ENCODE measurements at places on chromosomes 1 and 21.

- DNase-seq = no peak
Observed at GRCh38 chr1:151222130-151222529, 23.8 kb downstream of the PIP5K1A start.

GRCh38 chr1:205597691-205598314 is 34.0 kb downstream of the ELK4 start:
- no peak for DNase-seq

DNA sequence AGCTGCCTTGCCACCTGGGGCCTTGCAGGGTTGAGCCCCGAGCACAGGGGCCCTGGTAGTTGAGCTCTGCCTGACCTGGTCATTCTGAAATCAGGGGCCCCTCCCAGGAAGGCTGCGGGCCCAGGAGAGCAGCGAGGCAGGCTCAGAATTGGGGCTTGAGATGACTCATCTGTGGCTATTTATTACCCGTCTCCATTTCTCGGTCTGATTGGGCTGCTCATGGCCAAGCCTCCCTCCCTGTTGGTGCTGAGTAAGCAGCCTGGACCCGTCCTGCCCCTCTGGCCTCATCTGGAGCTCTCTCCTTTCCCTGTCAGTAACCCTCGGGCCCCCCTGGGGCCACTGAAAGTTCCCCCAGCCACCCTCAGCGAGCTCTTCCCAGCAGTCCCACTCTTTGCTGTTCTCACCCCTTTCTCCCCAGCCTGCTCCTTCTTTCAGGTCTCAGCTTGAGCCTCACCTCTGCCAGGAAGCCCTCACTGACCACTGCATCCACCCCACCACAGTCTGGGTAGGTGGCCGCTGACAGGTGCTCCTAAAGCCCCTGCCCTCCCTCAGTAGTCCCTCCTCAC is 11.0 kb upstream of the TNFRSF8 start:
- peak; percentile 37 for DNase-seq

- DNase-seq = no peak
Observed at GRCh38 chr1:42955311-42956063, 3.2 kb downstream of the SLC2A1 start.

- DNase-seq = no peak
Observed at GRCh38 chr1:35854989-35855700, 27.9 kb upstream of the AGO1 start.

DNA sequence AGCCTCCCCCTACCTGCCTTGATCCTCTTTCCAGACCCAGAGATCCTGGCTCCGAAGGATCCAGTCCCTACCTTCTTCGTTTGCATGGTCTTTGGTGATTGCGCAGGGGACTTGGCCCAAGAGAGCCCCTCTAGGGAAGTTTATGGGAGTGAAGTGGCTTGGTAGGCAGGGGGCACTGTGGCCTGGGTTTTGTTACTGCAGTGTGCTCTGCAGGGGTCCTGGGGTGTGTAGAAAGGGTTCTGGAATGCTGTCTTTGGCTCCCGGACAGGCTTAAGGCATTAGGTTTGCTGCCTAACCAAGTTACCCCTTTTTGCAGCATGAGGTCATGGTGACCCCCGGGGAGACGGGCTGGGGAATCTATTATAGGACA is 3.8 kb downstream of the ATP8B2 start:
- DNase-seq = no peak

DNA sequence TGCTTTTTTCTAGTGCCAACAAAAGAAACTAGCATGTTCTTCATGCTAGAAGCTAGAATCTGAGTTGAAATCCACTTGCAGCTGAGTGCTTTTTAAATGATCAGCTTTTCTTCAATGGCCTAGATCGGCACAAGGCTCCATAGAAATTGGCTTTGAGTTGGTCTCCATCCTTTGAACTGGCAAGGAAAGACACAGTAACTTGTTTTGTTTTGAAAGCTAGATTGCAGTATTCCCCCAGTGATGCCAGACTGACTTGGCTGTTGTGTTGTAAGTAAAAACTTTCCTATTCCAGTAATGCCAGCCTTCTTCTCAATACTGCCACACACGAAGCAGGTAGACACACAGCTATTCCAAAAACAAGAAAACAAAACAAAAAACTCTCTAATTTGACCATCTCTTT is 139.1 kb downstream of the FMN2 start:
- no peak for DNase-seq

GRCh38 chr1:40044110-40044509 is 3.6 kb downstream of the CAP1 start:
- no peak for DNase-seq

- no peak for DNase-seq
Observed at GRCh38 chr21:39972471-39972870, 105.2 kb downstream of the PCP4 start.

DNA sequence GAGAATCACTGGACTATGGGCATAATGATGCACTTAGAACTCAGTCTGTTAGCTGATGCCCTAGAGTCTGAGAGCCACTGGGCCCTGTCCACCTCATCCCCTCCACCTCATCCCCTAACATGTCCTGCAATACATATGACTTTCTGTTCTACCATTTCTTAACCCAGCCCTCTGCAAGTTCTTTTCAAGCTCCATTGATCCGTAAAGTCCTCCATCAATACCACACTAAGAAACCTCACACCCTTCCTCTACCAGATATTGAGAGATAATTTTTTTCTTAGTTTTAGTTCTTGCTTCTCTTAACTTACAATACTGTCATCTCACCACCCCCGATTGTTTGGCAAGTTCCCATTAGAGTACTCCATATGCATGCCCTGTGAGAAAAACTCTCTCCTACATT is 22.1 kb downstream of the FCRL4 start:
- DNase-seq = no peak

GRCh38 chr1:178733972-178734371 is 8.9 kb downstream of the RALGPS2 start:
- DNase-seq = no peak

Data from HuH-7 (cell line).